ENCODE measurements at places on chromosomes 3 and 15.

- DNase-seq: no peak
Measured at GRCh38 chr15:54424171-54424570, 445.9 kb downstream of the UNC13C start.

DNA sequence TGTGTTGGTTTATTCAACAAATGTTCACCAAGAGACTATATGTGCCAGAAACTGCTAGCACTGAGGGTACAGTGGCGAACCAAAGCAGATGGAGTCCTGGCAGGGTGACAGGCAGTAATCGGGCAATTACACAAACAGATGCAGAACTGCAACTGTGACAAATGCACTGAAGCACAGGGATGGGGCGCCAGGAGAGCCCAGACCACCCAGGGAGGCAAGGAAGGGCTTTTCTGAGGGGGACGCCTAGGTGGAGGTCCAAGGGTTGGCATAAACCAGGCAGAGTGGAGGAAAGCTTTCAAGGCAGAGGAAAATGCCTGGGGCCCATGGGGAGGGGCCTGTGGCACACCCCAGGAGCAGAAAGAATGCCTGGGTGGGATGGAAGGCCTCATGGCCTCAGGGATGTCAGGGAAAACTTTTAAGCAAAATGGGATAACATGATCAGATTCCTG is 5.5 kb downstream of the DIS3L start:
- DNase-seq: no peak

DNA sequence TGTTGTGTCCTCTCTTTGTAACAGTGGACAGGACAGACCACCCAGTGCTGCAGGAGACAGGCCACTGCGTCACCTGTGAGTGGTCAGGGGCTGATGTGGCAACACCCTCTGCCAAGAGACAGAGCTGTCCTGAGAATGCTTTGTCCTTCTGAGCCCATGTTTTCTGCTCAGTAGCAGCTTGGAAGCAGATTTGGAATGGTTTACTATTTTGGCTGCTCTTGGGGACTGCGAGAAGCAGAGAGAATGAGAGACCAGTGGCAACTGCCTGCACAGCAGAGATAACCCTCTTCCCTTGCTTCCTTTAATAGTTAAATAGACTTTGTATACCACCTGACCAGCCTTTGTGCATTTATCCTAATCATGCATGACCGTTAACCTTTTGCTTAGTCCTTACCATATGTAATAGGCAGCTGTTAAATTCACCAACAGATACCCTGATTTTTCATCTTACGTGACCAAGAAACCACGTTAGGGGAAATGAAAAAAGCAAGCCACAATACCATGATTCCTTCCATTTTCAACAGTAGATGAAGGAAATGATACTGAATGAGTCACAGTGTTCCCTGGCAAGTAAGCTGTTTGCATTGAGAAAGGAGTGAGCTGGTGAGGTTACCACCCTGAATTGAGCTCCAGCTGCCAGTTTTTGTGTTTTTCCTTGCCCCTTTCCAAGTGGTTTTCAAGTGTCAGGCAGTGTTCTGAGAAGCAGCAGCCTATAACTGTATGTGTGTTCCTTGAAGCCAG is 35.5 kb downstream of the B3GALNT1 start:
- peak; percentile 93 for DNase-seq

GRCh38 chr3:143595456-143596077 is 252.7 kb downstream of the SLC9A9 start:
- peak; percentile 24 for DNase-seq

DNA sequence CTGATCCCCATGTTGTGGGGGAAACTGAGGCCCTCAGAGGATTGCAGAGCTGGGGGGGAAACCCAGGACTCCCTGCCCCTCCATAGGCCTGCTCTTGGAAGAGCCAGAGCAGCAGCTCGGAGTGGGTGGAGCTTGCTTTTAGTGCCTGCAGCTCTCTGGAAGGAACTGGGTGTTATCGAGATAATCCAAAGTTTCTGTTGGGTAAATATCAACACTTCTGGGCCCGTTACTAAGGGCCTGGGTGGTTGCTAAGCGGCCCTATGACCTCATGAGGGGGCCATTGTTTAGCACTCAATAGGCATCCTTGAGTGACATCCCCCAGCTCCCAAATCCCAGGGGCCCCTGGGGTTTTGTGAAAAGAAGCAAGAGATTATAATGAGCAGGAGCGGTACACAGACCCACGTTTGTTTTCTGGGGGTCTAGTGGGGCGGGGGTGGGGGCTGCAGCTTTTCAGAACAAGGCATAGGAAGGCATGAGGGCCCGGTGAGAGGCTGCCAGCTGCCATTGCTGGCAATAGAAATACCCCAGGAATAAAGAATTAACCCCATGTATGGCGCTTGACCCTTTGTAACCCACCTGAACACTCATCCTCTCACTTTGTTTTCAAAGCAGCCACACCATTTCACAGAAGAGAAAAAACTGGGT is 48.3 kb upstream of the ATP2B2 start:
- DNase-seq: no peak

GRCh38 chr3:51717947-51718346 is 11.1 kb downstream of the GRM2 start:
- DNase-seq: no peak

Data from inflammatory macrophage treated with lipopolysaccharide for 4 hours (primary cell).